ENCODE measurements at places on chromosomes 1 and 21.

DNA sequence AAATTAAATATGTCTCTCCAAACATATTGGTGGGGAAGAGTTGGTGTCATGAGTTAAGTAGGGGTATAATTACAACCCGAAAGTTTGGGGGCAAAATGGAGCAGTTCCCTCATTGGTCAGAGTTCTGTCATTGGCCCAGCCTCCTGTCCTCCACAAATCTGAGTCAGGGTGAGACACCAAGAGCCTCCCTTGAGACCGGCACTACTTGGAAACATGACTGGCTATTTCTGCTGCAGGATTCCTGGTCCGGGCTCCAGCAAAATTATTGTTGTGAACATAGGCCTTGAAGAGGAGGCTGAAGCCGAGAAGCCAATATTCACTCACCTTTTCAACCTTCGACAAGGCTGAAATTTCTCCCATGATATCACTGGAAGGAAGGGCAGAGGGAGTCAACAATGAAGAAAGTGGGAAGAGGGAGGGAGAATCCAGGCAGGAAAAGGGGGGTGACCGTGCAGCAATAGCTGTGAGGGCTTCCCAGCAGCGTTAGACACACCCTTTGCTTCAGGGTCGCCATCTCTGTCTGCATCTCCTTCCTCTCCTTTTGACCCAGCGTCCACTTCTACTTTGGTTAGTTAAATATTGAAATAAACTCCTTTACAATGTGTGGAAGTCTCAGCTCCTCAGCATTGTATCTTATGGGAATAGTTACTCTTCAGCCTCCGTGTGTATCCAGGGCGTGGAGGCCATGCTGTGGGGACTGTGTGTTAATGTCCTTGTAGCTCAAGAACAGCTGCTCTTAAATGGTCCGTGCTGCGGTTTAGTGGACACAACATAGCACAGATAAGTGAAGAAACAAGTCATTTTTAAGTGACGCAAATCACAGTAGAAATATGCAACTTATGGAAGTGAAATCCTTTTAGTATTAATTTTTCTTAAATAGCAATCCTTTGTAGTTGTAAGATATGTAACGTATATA, 307.4 kb downstream of the DISC1 start:
- DNase-seq = no peak

DNA sequence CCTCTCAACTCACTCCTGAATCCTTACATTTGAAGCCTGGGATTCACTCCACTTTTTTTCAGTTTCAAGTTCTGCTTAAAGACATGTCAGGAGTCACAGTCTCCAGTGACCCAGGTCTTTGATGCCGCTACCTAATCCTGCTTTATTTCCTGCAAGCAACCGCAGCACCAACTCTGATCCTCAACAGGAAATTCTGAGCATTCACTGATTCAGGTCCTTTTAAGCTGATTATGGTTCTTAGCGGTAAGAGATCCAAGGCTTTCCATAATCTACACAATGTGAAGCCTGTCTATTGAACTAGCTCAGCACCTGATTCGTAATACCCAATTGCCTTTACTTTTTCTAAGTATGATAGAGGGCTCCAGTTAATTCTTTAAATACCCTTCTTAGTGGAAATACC, 43.7 kb upstream of the PIGC start:
- no peak for DNase-seq

- DNase-seq = no peak
These were observed 6.8 kb downstream of the CFAP410 start for GRCh38 chr21:44332383-44332782.

DNA sequence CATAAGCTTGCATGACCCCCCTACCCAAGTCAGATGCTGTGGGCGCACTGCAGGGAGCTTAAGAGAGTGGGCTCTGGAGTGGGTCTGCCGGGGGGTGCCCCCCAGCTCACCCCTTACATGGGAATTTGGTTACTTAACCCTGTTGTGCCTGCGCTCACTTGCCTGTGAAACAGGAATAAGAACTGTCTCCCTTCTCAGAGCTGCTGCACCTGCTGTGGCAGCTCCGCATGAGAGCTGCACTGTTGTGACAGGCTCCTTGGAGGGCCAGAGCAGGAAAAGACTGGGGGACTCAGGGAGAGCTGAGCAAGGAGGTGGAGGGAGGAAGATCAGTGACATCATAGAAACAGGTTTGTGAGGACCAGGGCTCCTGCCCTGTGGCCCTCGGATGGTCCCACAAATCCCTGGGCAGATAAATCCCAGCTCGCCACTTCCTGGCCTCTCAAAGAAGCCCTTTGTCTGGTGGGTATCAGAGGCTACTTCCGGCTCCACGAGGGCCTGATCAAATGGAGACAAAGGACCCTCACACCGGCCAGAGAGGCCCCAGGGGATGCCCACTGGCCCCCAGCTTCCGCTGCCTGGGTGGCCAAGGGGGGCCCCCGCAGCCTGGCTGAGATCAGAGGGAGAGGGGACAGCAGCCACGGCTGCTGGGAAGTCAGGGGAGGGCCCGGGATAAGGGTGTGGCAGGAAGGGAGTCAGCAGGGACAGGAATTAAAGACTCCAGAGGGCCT, 28.9 kb upstream of the LAPTM5 start:
- no peak for DNase-seq

DNA sequence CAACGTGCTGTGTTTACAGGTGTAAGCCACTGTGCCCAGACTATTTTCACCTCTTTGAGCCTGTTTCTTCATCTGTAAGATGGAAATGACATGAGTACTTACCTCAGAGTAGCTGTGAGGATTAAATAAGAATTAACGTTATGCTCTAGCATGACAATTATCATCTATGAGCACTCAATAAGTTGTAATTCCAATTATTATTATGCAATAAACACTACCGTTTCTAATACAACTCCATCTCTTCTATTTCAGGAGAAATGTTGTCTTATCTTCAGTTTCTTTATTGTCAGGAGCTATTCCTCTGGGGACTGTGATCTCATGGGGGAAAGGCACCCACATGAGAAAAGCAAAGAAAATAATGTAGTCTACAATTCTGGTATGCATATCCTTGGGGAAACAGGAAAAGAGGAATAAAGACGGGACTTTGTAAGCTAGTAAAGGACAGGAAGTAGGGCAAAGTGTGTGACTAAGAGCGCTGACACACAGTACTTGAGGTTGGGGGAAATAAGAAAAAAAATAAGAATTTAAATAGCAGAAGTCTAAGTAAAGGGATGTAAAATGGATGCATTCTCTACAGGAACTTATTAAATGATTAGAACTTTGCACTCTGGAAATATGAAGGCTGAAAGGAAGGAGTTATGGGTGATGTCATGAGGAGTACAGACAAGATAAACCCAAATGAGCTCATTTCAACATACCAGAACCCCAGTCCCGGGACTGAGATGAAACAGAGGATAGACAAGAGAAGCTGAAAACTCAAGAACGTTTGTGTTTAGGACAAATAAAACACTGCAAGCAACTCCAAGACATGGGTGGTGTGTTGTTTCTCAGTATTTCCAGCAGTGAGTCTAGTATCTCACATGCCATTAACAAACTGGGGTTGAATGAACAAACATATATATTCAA, 9.8 kb downstream of the PHC2 start:
- no peak for DNase-seq

DNA sequence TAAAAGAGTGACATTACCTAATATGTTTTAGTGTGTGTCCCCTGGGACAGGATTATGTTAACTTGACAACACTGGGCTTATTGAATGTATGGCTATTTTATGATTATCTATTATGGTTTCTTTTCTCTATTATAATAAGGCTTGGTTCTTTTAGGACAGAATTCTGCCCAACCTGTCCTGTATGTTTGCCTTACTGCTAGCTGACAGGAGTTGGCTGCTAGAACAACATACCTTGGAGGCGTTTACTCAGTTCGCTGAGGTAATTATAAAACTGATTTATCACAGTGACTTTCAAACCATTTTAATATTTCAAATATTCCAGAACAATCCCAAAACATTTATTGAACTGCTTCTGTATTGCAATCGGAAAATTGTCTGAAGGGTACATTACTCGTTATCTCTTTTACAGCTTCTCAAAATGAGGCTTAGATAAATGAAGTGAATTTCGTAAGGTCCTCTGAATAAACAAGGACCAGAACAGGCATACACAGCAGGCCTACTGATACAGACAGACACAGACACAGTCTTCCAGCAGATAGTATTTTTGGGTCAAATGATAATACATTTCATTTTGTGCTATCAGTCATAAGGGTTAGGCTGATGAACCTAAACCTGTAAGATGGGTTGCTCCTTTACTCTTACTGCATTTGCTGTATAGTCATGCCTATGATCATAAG, 44.2 kb downstream of the SCYL3 start:
- DNase-seq = no peak

Measured in stimulated activated CD4-positive, alpha-beta T cell treated with anti-CD3 and anti-CD28 coated beads, TNF-alpha, amount 100 ng/mL, for 1 hour (primary cell).